HS-5 (cell line): ENCODE measurements at places on chromosomes 12 and 14.
A peak's percentile ranks its signal among the peaks of the same experiment; 100 is the strongest.

DNA sequence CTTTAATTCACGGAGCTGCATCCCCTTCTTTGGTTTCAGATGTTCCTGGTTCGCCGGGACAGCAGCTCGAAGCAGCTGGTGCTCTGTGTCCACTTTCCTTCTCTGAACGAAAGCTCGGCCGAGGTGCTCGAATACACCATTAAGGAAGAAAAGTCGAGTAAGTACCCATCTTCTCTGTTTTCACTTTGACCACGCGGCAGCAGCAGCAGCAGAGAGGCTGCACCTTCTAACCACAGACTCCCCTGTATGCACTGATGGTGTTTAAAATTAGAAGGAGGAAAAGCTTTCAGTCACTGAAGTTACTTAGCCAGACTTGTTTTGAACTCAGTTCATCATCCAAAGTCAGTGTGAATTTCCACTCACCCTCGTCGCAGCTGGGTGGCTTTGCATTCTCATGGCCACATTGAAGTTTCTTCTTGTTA lies 63.8 kb downstream of the RIN3 start:
- DNase-seq: no peak

DNA sequence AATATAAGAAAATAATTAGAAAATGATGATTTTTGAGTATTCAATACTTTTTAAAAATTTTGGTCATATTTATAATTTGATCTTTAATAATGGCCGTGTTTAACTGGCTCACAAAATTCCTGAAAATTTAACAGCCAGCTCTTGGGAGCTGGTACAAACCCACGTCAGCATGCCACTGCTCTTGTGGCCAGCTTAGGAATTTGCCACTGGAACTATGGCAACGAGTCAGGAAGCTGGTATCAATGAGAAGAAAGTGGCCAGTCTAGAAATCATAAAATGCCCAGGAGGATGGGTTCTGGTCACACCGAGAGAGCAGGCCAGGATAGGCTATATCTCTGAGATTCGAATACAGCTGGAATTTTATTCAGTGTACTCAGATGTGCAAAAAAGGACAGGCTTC lies 72.2 kb upstream of the PLEKHG3 start:
- no peak for DNase-seq

DNA sequence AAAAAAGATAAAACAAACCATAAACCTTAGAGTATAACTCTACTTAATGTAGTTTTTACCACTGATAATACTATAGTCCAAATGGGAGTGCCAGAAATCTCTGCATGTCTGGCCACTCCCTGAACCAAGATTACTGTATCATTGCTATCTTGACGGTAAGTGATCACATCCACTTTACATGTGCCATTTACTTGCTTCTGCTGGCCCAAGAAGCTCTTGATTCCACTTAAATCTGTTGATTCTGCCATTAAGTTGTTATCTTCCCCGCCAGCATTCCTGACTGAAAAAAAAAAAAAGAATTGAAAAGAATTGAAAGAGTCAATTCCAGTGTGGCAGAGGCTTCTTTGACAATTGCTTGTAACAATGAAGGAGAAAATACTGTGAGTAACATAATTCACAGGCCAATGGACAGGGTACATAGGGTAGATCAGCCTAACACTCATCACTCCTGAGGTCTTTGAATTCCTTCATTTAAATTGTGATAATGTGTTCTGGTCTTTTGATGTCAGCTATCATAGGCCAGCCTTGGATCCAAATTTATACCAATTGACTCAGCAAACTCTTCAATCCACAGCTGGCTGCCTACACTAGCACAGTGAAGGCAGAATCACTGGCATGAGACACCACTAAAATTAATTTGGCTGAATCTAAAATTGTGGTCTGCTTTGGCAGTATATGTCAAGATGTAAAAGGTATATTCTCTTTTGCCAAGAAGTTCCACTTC lies 665.2 kb upstream of the FLRT2 start:
- DNase-seq: no peak

- no peak for DNase-seq
Observed at GRCh38 chr12:129675496-129675895, 228.3 kb downstream of the TMEM132D start.

DNA sequence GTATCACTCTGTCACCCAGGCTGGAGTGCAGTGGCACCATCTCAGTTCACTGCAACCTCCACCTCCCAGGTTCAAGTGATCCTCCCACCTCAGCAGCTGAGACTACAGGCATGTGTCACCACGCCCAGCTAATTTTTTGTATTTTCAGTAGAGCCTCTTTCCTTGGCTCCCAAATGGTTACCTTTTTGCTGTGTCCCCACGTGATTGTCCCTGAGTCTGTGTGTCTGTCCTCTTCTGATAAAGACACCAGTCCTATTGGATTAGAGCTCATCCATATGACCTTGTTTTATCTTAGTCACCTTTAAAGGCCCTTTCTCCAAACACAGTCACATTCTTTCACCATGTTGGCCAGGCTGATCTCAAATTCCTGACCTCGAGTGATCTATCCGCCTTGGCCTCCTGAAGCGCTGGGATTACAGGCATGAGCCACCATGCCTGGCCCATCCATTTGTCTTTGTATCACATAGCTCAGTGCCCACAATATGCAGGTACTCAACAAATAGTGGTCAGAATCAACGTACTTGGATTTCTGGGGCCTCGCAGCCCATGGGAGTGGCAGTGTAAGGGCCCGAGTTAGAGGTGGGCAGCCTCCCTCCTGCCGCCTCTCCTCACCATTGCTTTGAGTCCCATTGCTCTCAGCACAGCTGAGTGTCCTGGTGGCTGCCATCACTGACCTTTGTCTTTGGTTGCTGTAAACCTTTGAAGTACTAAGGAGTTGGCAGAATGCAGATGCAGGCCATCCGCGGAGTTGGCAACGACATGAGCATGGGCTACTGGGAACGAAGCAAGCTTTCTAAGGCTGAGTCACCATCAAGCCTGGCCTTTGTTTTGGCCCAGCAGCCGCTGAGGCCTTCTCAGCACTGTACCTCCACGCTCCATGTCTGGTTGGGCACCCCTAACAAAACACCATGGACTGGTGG lies 9.3 kb downstream of the TPCN1 start:
- no peak for DNase-seq

GRCh38 chr12:85156569-85156968 lies 120.4 kb downstream of the LRRIQ1 start:
- no peak for DNase-seq

DNA sequence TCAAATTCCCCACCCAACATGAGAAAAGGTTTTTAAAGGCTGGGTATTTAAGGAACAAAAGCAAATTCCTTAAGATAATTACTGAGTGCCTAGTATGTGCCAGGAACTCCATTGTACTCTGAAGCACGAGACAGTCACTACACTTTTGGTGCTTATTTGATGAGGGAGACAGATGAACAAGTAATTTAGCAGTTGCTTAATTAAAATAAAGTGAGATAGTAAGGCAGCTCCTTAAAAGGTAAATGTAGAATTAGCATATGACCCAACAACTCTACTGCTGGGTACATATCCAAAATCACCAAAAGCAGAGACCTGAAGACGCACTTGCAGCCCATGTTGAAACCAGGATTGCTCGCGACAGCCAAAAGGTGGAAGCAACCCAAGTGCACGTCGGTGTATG lies 21.3 kb downstream of the POLE start:
- DNase-seq: no peak

- no peak for DNase-seq
Observed at GRCh38 chr12:58217130-58217529, 275.8 kb downstream of the ATP23 start.

DNA sequence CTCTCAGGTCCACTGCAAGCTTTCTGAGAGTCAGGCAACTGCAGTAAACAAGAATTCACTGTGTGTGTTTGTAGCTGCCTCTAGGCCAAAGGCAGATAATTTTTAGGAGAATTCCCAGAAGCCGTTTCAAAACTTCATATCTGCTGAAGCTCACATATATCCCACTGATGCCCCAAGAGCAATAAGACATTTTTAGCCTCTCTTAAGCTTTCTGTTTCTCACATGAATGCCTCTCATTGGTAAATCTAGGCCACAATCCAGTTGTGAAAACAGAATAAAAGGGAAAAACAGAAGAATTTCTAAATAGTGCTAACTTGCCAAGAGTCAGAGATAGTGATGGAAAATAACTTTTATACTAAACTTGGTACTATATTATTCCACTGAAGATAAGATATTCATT lies 48.5 kb upstream of the LIN7A start:
- DNase-seq: no peak

DNA sequence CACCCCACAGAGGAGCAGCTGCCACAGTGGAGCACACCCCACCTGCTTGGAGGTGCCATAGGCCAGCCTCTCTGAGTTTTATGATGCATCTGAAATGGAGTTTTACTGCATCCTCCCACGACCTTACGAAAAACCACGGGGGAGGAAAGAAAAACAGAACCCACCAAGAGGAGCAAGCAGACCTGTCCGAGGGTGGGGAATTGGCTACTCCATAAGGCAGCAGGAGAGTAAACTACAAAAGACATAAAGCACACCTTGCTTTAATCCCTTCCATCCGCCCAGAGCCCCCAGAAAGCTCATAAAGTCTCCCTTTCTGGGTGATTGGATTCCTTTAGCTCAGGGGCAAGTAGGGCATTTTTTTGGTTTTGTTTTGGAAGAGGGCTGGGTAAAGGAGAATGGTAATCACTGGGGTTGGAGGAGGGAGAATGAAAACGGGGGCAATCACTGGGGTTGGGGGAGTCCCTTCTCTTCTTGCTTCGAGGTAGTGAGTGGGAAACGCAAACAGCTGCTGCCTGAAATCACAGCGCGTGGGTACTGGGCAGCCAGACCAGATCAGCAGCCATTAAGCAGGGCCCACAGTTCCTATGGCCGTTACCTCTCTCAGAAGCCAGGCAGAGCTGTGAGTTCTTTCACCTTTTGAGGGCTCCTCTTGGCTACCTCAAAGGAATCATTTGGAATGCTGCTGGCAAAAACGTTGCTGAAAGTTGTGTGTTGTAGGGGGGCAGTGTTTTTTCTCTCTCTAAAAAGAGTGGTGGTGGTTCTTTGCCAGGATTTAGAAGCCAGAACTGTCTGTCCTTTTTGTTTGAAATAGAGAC lies 433.6 kb downstream of the ZFP36L1 start:
- no peak for DNase-seq

DNA sequence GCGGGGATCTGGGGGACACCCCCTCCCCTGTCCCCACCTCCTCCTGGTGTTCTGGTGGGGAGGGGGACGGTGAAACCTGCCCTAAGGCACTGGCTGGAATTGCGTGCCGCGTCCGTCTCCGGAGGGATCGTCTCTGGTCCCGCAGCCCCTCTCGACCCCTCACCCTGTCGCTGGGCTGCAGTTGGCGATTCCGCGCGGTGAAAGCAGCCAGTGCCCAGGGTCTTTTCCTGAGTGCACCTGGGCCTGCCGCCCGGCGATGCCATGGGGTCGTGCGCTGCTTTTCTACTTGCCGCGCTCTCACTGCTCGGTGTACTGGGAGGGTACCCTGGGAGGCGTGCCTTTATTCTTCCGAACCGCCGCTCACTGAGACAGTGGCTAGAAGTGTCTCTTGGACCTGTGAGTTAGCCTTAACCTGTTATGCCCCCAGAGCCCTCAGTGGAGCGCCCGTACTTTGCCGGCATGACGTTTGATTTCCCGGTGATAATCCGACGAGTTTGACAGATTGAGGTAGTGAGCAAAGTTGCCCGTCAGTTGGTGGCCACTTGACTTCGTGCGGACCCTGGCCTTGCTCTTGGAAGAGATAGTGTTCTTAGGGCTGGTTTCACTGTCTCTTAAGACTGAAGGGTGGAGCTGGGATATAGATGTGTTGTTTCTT lies 788 bp downstream of the SFSWAP start:
- no peak for DNase-seq

- no peak for DNase-seq
Observed at GRCh38 chr14:38992067-38992844, 110.8 kb downstream of the SEC23A start.

- no peak for DNase-seq
Observed at GRCh38 chr12:50728417-50728816, 35.5 kb upstream of the ATF1 start.

GRCh38 chr12:54341378-54342300 lies 16.7 kb downstream of the COPZ1 start:
- no peak for DNase-seq

DNA sequence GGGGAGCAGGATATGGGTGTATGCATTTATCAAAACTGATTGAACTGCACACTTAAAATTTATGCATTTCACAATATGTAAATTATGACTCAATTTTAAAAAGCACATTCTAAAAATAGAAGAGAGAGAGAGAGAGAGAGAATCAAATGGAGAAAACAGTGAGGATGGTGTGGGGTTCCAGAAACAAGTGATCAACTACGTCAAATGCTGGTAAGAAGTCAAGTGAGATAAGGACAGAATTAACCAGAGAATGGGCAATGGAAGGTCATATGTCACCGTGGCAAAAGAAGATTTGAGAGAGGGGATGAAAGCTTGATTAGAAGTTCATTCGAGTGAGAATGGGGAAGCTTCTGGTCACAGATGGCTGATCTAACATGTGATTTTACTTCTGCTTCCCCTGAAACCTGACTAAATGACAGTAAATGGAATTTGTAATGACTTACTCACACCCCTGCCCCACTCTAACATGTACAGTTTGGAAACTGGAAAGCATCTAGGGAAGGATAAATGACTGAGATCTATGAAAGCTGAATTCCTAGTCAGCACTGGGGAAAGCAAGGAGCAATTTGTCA lies 276.5 kb upstream of the AMIGO2 start:
- DNase-seq: no peak

DNA sequence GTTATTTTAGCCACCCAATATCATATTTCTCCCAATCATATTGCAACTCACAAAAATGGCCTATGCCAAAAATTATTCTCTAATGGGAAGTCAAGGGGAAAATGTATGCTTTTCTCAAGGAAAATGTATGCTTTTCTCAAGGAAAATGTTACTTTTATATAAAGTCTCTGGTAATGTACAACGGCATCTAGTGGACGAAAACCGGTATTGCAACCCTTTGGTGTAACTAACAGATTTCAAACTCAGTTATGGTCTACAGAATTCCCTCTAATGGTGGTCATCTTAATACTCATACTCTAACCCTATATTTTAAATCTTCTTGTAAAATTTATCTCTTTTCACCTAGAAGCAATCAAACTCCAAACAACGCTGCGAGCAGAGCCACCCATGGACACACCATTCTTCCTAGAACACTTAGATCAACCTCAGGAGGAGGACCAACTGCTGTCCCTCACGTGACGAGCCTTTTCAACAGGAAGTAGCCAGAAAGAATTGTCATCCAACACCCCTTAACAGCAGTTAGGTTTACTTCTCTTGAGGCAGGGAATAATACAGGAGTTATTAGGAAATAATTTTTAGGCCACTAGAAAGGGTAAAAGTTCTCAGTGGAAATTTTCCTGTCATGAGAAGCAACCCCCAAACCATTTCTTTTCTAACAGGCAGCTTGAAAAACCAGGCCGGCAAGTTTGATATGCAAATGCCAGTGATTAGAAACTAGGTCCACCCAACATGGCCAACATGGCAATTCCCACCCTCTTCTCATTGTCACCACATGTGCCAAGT lies 20.1 kb downstream of the APOBEC1 start:
- DNase-seq: no peak

DNA sequence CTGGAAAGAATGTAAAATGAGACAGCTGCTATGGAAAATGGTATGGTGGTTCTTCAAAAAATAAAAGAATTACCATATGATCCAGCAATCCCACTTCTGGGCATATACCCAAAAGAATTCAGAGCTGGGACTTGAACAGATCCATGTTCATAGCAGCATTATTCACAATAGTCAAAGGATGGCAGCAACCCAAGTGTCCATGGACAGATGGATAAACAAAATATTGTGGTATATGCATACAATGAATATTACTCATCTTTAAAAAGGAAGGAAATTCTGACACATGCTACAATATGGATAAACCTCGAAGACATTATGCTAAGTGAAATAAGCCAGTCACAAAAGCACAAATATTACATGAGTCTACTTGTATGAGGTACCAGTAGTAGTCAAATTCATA lies 9.1 kb downstream of the RAB2B start:
- peak; percentile 96 for DNase-seq
